Ecto neural progenitor cell (in vitro differentiated cells): ENCODE measurements at places on chromosomes 4 and X.

- DNase-seq: no peak
Observed at GRCh38 chrX:153793291-153793690, 884 bp downstream of the IDH3G start.

DNA sequence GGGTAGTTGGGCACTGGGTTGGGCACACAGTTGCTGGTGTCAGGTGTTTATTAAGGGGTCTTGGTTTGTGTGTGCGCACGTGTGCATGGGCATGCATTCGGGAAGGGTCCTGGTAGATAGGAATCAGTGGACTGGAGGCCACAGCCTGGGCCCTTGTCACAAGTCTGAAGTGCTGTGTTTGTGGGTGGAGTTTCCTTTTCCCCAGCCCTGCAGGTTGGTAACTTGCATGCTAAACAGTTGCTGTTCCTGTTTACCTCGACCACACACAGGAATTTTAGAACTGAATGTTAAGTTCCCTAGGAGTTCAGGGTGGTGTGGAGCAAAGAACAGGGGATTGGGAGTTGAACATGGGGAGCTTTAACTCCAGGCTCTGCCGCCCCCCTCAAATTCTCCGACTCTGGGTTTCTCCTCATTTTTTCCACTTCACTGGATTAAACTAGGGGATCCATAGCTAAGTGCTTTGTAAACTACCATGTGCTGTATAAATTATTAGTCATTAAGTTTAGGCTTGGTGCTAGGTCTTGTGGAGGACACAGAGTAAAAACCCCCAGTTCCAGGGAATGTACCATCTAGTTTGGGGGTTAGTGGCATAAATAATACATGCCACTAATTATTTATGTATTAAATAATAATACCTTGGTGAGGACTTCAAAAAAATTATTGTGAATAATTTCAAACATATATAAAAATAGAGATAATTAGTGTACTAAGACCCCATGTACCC is 49.0 kb downstream of the STARD8 start:
- DNase-seq: no peak

- DNase-seq: no peak
Observed at GRCh38 chrX:8345473-8345872, 119.2 kb upstream of the VCX3B start.

DNA sequence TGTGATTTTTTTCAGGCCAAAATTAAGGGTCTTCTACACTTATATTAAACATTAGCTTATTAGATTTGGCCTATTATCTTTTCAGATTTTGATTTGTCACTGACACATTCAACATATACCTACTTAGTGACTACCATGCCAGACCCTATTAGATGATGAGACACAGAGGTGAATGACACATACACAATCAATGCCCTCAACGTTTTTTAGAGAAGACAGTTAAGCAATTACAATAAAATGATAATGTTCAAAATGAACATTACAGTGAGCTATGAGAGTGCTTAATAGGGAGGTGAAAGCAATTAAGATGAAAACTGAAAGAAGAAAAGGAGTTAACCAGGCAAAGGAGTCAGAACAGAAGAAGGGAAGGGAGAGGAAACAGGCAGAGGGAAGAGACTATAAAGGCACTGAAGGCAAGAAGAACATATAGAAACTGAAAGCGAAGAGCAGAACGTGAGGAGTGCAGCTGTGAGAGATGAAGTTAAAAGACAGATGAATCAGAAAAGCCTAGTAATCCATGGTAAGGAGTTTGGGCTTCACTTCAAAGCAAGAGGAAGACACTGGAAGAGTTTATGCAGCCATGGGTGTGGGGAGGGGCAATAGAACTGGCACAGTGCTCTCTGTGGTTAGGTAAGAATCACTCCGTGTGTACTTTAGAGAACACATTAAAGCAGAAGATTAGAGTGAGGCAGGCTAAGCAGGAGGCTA is 119.0 kb downstream of the REELD1 start:
- no peak for DNase-seq

DNA sequence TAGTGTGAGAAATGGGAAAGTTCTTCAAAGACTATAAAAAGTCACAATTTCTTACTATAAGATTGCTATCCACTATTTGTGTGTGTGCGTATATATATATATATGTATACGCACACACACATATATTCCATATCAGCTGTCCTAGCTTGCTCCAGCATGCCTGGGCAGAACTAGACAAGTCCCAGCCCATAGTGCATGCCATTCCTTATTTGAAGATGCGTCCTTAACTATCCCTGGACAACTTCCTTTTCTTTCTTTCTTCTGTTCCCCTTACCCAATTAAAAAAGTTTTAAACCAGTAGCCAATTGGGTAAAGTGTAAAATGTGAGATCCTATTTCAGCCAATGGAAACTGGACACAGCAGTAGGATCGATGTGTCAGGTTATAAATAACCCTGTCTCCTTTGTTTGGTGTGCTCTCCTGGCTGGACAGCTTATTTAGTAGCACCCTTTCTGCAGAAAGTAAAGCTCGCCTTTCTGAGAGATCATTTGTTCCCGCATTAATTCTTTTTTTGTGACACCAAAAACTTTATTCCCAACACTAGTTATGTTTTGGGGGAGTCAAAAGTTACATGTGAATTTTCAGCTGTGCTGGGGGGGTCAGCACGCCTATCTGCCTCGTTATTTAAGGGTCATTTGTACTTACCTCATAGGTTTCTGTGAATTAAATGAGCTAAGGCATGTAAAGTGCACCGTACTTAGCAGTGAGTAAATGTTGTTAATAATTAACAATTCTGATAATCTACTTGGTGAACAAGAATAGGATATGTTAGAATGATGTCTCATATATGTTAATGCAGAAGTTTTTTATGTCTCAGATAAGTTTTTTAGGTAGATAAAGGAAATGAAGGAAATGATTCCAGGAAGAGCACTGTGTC is 40.9 kb downstream of the KDM6A start:
- DNase-seq: no peak

GRCh38 chr4:168264903-168265302 is 53.6 kb downstream of the DDX60 start:
- DNase-seq: no peak

- DNase-seq: no peak
Observed at GRCh38 chr4:114464726-114465272, 133.8 kb upstream of the UGT8 start.

DNA sequence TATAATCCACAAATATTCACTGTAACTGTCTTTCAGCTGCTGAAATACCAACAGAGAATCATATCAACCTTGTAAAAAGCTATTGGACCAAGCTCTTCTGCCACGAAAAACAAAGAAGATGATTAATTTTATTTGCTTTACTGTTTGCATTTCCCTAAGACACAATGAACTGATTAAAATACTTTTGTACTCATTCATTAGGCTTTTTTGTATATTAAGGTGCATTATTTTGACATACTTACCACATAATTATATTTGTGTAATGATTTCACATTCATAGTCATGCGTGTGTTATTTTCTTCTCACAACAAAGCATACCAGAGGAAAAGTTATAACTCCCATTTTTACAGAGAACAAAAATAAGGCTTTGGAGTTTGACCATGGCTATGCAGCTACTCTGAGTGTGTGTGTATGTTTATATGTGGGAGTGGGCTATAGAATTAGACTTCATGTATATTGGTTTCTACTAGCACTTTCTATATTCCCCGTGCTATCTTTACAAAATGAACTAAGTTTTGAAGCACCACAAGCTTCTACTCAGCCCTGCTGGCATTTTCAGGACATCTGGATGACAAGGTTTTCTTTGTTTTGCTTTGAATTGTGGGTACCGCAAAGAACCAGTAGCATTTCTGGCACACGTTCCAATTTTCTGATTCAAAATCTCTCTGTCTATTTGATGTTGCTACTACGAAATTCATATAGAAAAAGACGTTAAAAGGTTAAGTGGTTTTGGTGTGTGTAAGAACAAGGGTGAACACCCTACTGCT is 11.0 kb upstream of the FGF5 start:
- DNase-seq: no peak

- DNase-seq: no peak
Observed at GRCh38 chrX:116317409-116317808, 119.0 kb upstream of the SLC6A14 start.
